ENCODE measurements at places on chromosomes 16 and 17. TPM values are rescaled to one million over a fixed set of nuclear protein-coding genes. Genes with fewer than 3 reads are reported as not detected.

DNA sequence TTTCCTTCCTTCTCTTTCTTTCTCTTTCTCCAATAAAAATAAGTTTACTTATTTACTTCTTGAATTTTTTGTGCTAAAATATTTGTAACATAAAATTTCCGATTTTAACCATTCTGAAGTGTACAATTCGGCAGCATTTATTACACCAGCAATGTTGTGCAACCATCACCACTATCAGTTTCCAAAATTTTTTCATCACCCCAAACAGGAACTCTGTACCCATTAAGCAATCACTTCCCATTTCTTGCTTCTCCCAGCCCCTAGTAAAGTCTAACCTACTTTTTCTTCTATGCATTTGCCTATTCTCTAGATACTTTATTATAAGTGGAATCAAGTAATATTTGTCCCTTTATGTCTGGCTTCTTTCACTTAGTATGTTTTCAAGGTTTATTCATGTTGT lies 2.5 kb upstream of the HP start:
- DNase-seq, result no peak

DNA sequence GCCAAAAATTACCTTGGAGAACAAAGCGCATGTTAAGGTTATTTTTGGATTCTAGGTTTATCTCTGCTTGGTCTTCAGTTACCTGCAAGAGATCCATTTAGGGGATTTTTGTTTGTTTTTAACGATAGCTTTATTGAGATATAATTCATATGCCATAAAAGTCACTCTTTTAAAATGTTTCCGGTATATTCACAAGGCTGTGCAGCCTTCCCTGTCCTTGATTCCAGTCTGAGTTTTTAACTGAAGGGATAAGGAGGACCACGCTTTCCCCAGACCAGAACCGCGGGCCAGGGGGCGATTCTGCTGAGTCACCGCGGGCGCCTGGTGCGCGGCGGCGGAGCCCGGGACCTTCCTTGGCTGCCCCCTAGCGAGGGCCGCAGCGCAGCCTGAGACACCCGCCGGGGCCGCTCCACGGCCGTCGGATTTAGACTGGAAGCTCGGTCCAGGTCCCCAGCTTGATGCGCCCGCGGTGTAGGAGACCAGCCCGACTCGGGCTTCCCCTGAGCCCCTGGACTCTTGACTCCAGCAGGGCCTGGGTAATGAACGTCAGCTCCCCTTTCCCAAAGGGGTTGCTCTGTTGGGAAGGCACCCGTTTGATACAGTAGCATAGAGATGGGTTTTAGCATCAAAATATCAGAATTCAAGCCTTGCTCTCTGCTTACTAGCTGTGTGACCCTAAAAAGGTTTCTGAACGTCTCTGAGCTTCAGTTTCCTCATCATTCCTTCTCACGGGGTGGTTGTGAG lies 50.0 kb upstream of the STH start:
- DNase-seq, result peak; percentile 63

DNA sequence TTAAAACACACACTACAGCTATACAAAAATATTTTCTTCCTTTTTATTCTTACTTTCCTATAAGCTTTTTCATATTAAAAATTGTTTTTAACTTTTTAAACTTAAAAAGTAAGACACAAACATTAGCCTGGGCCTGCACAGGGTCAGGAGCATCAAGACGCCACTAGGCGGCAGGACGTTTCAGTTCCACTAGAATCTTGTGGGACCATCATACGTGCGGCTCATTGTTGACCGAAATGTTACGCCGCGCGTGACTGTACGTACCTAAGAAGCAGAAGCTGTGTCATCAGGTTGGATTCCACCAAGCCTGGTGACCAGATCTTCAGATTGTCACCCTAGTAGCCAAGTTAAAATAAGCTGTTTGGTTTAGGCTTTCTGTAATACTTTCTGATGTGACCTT lies 47.1 kb downstream of the USP10 start:
- DNase-seq, result no peak

Gene MT1X
- 17.2 TPM for total RNA-seq

Gene EFCAB13
- 88.4 TPM for total RNA-seq

DNA sequence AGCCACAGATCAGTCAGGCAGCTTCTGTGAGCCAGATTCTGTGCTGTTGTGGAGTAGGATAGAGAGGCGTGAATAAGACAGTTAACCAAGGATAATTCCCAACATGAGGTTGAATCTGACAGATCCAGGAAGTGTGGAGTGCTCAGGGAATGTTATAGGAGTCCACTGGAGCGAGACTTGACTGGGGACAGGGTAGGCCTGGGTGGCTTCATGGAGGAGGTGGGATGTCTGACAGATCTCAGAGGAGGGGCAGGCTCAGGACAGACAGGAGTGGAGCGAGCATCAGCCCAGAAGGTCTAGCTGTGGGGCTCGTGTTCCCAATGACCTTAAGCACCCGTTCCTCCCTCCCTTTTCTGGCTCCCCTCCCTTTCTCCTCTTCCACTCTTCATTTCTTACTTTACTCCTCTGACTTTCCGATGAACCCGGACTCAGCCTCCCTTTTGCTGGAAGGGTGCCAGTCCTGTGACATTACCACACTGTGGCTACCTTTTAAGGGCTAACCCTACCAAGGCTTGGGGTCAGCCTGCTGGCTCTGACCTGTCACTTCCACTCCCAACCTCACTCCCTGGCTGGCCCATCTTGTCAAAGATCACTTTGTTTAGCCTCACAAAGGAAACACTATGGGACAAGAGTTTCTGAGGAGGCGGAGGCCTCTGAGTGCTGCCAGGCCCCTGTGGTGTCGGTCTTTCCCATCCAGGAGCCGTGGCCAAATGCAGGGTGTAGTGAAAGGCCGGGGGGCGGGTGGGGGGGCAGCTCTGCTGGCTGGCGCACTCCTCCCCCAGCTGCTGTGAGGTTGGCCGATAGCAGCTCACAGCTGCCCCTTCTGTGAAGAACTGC lies 28.5 kb upstream of the EFCAB13 start:
- no peak for DNase-seq

Gene KRTAP4-9
- total RNA-seq, result not detected

- no peak for DNase-seq
These were observed 68.0 kb downstream of the CNTNAP4 start for GRCh38 chr16:76345163-76345661.

Gene RPL13
- 3,184 TPM for total RNA-seq

Gene ANKRD40CL
- not detected for total RNA-seq

Gene PRKCB
- total RNA-seq, result 373 TPM

DNA sequence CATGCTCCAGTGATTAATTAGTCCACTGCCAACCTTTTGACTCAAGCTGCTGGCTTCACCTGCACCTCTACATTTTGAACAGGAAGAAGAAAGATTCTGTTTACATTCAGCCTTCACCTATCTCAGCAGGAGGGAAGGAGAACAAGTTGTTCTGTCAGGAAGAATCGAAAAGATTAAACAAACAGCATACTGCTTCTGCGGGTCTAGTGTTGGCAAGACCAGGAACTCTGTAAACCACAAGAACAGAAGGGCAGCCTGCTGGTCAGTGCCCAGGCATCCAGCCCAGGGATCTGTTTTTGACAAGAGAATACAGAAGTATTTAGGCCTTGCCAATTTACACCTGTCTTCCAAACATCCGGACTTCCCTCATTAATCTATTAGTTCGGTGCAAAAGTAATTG lies 189.7 kb downstream of the CHD9NB start:
- no peak for DNase-seq

- DNase-seq, result no peak
These were observed 77.0 kb downstream of the MYH11 start for GRCh38 chr16:15779664-15780351.

Gene PABPN1L
- total RNA-seq, result 0.84 TPM

- DNase-seq, result peak; percentile 84
These were observed at the start of gene SEPTIN1 for GRCh38 chr16:30382111-30382881. TSS of gene SEPTIN1 (minus strand) at chr16:30382561. CDS start at chr16:30382542, 19 bp downstream.

- no peak for DNase-seq
These were observed 368.8 kb downstream of the SEC14L1 start for GRCh38 chr17:77509599-77509998.

- DNase-seq, result no peak
These were observed at the start of gene IRX6 for GRCh38 chr16:55323637-55324271. TSS of gene IRX6 (plus strand) at chr16:55324203. CDS start at chr16:55325092, 889 bp downstream.

GRCh38 chr17:81711814-81712467 lies at the start of gene SLC25A10:
TSS of gene SLC25A10 (plus strand) at chr17:81712284. CDS start at chr17:81712427, 143 bp downstream.
- peak; percentile 87 for DNase-seq

DNA sequence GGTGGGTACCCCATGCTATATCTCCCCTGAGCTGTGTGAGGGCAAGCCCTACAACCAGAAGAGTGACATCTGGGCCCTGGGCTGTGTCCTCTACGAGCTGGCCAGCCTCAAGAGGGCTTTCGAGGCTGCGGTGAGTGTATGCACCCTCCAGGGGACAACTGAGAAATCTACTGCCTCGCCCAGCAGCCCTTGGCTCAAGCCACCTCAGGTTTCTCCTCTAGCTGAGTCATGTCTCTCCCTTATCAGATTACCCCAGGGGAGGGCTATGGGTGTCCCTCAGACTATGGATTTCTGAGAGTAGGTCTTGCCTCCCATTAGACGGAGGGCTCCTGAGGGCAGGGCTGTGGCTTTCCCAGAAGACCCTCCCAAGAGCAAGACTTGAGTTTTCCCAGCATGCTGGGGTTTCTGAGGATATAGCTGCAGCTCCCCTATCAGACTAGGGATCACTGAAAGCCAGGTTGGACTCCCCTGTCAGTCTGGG lies 6.7 kb downstream of the NEK8 start:
- no peak for DNase-seq

DNA sequence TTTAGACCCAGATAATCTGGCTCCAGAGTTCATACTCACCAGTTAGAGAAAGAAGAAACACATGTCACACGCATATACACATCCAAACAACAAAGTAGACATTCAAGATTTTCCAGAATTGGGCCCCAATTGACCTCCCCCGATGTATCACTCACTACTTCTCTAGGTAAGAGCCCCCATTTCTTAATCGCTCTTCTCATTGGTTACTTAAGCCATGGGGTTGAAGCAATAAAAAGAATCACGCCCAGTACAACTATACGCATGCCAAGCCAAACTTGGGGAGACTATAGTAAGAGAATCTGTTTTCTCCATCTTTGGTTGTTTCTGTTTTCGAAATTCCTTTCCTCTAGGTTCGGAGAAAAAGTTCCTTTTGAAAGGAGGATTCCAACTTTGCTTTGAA lies 565 bp downstream of the DDX52 start:
- no peak for DNase-seq

DNA sequence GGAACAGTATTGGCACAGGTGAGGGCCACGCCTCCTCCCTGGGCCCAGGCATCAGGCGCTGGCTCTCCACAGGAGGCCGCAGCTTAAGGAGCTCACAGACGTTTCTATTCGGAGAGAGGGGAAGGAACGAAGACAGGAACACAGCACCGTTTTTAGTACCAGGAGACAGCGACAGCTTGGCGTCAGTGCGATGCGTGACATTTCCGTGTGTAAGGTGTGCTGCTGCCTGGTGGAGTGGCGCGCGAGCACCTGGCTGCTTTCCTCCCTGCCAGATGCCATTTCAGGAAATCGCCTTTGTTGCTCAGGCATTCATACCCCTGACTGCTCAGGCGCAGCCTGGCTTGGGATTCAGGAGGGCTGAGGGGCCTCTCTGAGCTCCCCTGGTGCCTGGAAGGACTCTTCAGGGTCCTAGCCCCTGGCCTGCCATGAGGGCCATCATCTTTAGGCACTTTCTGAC lies 367.5 kb downstream of the CPPED1 start:
- no peak for DNase-seq

DNA sequence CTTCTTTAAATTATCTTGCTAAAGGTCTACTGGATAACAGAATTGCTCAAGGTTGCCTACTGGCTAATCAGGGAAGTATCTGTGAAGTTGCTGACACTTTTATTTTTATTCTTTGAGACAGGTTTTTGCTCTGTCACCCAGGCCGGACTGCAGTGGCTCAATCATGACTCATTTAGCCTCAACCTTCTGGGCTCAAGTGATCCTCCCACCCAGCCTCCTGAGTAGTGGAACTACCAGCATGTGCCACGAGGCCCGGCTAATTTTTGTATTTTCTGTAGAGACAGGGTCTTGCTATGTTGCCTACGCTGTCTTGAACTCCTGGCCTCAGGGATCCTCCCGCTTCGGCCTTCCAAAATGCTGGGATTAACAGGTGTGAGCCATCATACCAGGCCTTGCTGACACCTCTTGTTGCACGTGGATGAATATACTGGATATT lies 43.1 kb downstream of the GLG1 start:
- no peak for DNase-seq

Gene HAGHL
- 32.0 TPM for total RNA-seq

- DNase-seq, result no peak
These were observed 1.2 kb upstream of the SRCIN1 start for GRCh38 chr17:38606646-38607611.

- no peak for DNase-seq
These were observed 18.8 kb downstream of the CCDC182 start for GRCh38 chr17:57726213-57726790.

DNA sequence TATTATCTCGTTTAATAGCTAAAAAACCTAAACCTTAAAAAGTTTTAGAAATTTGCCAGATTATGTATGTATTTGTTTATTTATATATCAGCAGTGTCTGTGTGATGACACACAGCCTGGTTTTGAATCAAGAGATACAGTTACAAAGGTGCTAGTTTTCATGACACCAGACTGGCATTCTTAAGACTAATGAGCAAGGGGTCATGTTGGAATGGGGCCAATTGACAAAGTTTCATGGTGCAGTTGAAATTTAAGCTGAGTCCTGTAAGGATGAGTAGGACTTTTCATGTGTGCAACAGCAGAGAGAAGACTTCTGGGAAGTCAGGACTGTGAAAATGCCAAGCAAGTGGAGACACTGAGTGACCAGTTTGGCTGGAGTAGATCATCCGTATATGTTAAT lies 3.2 kb upstream of the KRT10 start:
- DNase-seq, result no peak

DNA sequence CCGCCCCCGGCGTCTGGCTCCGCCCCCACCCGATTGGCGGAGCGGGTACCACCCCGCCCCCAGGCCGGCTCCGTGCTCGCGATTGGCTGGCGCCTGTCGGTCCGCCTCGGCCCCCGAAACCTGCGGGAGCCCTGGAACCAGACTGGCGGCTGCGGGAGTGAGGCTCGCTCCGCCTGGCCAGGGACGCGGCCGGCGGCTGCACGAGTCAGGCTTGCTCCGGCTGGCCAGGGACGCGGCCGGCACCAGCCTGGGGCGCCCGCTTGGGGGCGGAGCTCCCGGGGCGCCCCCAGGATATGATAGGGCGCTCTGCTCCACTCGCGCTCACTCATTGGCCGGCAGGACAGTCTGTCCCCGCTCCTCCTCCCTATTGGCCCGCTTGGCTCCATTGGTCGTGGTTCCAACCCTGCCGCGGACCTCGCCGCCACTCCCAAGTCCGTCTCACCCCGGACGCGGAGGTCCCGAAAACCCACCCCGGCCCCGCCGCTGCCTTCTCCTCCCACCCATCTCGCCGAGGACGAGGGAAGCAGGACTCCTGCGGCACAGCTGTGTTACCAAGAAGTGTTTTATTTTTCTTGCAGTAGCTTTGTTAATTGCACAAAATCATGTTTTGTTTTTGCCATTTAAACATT lies 340 bp upstream of the ROGDI start:
- DNase-seq, result peak; percentile 95

DNA sequence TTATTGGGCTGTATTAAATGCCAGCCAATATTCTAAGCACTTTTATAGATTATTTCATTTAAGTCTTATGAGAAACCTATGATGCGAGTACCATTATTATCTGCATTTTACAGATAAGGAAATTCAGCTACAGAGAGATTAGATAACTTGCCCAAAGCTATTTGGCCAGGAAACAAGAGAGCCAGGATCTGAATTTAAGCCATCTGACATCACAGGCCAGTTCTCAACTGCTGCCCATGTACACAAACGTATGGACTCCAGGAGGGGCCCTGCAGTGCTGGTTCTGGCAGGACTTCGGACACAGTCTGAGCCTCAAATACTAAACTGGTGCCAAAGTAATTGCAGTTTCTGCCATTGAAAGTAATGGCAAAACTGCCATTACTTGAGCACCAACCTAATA lies 40.2 kb downstream of the CPPED1 start:
- DNase-seq, result no peak

GRCh38 chr17:28759256-28759865 lies 15.6 kb downstream of the TRAF4 start:
- peak; percentile 25 for DNase-seq
